ENCODE measurements at places on chromosomes 1 and 21. TPM values are rescaled to one million over a fixed set of nuclear protein-coding genes. Genes with fewer than 3 reads are reported as not detected.

The NUDT4B gene
- total RNA-seq = not detected

The LIPI gene
- total RNA-seq = not detected

GRCh38 chr1:10834770-10835412, 38.4 kb upstream of the CASZ1 start:
- H3K27me3 ChIP-seq = peaks cover 30% of the 10 kb centered on the region
- no peaks in the 10 kb centered on the region for H3K36me3 ChIP-seq
- no peak for DNase-seq

GRCh38 chr1:42239041-42239440, 74.5 kb upstream of the GUCA2A start:
- no peaks in the 10 kb centered on the region for H3K27me3 ChIP-seq
- H3K4me3 ChIP-seq = no peak overlapping the region
- peaks cover 44% of the 10 kb centered on the region for H3K4me1 ChIP-seq
- H3K27ac ChIP-seq = no peak overlapping the region
- DNase-seq = no peak
- peaks cover 33% of the 10 kb centered on the region for H3K36me3 ChIP-seq

DNA sequence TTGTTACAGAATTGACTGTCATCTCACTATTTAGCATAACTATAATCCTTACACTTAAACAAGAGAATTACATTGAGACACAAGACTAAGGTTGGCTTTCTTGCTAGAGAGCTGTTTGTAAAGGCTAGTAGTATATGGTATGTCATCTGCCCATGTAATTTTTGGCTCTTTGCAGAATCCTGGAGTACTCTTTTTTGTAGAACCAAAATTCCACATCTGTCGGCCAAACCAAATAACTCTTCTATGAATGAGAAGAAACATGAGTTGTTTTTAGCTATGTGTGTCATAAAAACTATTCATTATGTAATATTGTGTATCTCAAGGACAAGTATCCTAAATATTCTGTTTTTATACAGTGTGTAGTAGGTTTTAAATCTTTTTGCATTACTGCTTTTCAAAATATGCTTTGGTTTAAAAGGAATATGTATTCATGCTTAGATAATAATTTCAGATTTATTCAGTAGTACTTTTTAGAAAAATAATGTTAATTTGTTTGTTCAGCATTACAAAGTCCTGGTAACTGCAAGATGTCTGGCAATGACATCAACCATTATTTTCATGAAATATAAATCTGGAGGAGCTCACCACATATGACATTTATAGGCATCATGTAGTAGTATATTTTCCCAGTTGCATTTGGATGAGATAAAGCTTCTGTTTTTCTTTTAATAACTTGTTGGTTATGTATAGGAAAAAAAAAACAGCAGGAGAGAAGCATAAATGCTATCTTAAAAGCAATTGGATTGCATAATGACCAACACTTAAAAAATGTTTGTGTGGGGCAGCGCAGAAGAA, 159.8 kb downstream of the HS2ST1 start:
- no peak overlapping the region for H3K4me3 ChIP-seq
- DNase-seq = no peak
- H3K36me3 ChIP-seq = peaks cover 20% of the 10 kb centered on the region
- H3K27me3 ChIP-seq = no peaks in the 10 kb centered on the region
- H3K4me1 ChIP-seq = no peaks in the 10 kb centered on the region

Measured in naive thymus-derived CD8-positive, alpha-beta T cell (primary cell).